ENCODE measurements at places on chromosomes 16 and 17.

DNA sequence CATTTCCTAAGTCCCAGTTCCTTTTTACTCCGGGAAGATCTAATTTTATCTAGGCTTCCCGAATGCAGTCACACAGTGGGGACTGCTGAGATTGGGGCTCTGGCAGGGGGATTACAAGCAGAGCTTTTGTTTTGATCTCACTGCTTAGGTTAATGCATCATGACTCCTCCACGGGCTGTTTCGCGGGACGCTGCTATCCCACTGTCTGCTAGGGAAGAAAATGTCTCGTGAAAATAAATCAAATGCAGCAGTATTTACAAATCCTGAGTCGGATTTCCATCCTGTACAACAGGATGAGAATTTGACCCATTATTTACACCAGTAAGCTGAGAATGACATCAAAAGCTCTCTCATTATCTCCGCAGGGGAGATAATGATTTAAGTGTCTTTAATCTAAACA, 83.8 kb downstream of the CDH11 start:
- no peak for DNase-seq

DNA sequence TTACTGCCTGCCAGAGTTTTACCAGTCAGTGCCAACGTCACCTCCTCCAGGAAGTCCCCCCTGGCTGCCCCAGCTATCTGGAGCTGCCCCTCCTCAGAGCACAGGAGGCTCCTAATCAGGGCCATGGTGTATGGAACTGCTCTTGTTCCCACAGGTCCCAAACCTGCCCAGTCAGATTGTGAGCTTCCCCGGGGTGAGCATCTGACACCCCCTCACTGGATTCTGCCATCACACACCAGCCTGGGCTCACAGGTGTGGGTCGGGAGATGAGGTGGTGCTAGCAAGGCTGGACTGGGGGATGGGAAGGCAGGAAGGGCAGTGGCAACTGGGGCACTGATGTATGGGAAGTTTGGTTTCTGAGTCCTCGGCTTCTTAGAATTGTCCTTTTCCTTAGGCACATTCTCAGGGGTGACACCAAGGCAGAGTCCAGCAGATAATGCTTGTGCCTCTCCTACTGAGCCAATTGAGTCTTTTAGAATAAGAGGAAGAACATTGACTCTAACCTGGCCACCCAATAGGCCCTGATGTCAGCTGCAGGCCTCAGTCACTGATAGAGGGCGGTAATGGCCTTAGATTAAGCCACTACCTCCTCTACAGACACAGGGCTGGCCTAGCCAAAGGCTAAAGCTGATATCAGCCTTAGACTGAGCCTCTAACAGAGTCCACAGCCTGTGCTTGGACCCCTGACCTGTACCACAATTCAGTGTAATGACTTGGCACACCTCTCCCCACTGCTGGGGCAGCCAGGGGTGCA, 107.9 kb downstream of the WSCD1 start:
- no peak for DNase-seq

DNA sequence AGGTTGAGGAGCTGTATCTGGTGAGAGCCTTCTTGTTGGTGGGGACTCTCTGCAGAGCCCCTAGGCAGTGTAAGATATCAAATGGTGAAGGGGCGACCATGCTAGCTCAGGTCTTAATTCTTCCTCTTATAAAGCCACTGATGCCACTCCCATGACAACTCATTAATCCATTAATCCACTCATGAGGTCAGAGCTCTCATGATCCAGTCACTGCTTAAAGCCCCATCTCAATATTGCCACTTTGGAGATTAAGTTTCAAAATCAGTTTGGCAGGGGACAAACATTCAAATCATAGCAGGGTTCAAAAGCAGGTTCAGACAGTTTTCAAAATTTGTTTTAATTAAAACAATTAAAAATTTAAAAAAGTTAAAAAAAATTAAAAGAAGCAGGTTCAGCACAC, 13.1 kb upstream of the SPECC1 start:
- DNase-seq = no peak

- DNase-seq = no peak
Observed at GRCh38 chr17:14732211-14732610, 431.3 kb downstream of the HS3ST3B1 start.

DNA sequence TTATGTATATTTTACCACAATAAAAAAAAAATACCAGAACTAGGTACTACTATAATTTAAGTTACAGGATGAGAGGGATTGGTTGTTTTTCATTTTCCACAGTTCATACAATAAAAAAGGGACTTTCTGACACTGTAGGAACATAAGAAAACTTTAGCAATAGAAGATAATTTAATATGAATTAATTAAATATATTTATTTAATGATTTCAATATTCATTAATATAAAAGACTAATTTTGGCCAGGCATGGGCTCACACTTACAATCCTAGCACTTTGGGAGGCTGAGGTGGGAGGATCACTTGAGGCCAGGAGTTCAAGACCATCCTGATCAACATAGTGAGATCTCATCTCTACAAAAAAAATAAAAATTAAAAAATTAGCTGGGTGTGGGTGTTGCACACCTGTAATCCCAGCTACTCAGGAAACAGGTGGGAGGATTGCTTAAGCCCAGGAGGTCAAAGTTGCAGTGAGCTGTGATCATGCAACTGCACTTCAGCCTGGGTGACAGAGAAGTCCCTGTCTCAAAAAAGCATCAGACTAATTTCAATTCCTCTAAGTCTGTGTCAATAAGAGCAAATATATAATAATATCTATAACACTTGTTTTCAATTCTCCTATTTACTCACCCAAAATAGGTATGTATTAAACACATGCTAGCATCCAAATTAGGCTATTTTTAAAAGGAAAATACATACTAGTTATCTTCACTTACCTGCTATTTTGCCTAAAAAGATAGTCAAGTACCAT, 79.6 kb downstream of the BRIP1 start:
- DNase-seq = no peak

- no peak for DNase-seq
Observed at GRCh38 chr17:51005768-51006167, 114.9 kb downstream of the SPAG9 start.

- DNase-seq = no peak
Observed at GRCh38 chr17:19268611-19269010, 31.4 kb downstream of the EPN2 start.

- DNase-seq = no peak
Observed at GRCh38 chr17:13544765-13545164, 57.0 kb downstream of the HS3ST3A1 start.

GRCh38 chr17:49447628-49448302, 33.1 kb upstream of the PHB1 start:
- DNase-seq = no peak

DNA sequence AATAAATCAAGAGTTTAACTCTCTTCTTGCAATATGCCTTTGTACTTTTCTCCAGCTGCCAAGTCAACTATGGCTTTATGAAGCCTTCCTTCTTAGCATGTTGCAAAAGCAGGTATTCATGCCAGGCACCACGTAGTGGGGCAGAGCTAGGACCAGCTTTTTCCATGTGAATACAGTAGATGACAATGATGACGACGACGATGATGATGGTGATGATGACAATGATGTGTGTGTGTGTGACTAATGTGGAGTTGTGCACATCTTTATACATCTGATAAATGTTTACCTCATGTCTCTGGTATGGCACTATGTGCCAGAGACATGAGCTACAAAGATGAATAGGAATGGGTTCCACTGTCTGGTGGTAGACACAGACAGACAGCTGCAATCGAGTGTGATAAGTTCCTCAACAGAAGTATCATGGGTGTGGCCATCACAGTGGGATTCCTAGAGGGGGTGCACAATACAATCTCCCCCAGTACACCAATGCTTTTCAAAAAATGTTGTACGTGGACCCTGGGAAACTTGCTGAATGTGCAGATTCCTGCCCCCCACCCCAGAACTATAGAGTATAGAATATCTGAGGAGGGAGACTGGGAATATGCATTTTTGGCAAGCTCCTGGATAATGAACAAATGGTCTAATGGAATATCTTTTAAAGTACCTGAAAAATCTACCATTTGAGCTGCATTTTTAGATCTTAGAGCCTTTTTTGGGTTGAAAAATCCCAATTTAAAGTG, 183.4 kb downstream of the ABCC12 start:
- no peak for DNase-seq

GRCh38 chr16:2428784-2429033, 538 bp upstream of the CCNF start:
- no peak for DNase-seq

DNA sequence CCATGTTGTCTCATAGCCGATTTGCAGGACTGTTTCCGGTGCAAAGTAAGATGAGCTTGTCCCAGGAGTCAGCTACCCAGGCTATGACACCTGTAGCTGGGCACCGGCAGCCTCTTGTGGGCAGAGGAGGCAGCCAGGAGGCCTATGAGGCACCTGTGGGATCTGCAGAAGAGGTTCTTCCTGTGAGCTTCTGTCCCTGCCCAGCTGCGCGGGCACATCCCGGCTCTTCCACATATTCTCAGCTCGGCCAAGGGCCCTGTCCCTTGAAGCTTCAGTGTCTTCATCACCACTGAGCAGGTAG, 21.3 kb upstream of the CAPN15 start:
- no peak for DNase-seq

DNA sequence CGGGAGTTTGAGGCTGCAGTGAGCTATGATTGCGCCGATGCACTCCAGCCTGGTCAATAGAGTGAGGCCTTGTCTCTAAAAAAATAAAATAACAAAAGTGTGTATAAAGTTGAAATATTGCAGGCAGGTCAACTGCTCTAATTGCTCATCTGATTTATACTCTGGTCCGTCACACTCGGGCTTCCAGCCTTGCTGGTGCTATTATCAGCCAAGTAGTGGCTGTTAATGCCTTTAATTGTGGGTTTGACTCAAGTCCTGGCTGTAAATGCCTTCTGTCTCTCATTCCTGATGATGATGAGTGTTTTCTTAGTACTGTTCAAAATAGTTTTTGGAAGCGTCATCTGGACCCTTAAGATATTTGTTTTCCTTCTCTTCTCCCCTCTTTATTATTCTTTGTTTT, 18.4 kb downstream of the SYT17 start:
- no peak for DNase-seq

- DNase-seq = no peak
Observed at GRCh38 chr17:34598161-34598776, 18.9 kb downstream of the TMEM132E start.

DNA sequence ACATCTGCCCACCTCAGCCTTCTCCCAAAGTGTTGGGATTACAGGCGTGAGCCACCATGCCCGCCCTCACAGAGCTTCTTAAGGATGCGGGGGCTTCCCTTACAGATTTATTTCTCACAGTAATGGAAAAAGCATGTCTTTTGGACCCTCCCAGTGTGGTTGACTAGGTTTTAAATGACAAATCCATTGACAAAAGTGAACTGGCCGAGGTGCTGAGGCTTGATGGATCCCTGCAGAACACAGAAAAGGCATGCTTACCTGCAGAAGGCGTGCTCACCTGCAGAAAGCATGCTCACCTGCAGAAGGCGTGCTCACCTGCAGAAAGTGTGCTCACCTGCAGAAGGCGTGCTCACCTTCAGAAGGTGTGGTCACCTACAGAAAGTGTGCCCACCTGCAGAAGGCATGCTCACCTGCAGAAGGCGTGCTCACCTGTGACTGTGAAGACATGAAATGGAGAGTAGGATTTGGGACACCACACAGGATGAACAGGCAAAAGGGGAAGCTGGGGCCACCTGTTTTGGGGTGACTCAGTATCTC, 15.1 kb upstream of the BBS2 start:
- DNase-seq = no peak

DNA sequence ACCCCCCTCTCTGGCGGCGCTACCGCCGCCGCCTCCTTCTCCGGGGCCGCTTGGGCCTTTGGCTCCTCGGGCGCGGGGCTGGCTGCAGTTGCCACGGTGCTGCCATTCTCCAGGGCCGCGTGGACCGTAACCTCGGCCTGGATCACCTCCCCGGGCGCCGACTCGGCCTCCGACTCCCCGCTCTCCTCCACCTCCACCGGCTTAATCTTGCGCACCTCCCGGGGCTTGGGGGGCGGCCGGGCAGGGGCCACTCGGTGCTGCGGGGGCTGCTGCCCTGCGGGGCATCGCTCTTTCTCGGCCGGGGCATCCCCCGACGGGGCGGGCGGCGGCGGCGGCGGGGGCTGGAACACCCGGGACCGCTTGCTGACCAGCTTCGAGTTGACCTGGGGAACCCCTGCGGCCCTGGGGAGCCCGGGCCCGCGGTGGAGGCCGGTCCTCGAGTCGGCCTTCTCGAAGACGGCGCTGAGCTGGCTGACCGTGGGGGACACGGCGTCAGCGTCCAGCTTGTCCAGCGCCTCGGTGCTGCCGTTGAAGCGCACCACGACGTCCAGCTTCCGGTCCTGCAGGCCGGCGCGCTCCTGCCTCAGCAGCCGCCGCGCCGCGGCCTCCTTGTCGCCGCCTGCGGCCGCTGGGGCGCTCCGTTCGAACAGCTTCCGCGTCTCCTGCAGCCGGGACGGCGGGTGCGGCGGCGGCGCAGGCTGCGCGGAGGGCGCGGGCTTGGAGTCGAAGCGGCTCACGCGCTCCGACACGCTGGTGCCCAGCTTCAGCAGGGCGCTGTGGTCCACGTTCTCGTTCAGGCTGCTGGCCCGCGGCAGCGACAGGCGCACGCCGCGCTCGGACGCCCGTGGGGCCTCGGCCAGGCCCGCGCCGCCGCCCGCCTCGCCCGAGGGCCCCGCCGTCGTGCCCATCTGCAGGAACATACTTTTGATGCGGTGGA, 792 bp downstream of the PPP1R9B start:
- DNase-seq = peak; percentile 47

GRCh38 chr16:71287911-71288310, 1.3 kb downstream of the CMTR2 start:
- no peak for DNase-seq

DNA sequence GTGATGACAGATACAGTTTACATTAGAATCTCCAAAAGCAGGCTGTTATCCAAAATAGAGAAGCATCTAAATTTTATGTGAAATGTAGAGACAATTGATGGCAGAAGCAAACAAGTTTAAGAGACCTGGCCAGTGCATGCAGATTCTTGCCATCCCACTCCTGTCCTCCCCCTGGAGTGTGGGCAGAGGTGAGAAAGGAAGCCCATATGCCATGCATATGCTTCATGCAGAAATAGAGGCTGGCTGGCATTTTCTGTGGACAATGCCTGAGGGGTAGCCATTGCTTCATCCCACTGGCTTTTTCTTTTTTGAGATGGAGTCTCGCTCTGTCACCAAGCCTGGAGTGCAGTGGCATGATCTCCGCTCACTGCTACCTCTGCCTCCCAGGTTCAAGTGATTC, 382.1 kb downstream of the RBFOX1 start:
- no peak for DNase-seq

DNA sequence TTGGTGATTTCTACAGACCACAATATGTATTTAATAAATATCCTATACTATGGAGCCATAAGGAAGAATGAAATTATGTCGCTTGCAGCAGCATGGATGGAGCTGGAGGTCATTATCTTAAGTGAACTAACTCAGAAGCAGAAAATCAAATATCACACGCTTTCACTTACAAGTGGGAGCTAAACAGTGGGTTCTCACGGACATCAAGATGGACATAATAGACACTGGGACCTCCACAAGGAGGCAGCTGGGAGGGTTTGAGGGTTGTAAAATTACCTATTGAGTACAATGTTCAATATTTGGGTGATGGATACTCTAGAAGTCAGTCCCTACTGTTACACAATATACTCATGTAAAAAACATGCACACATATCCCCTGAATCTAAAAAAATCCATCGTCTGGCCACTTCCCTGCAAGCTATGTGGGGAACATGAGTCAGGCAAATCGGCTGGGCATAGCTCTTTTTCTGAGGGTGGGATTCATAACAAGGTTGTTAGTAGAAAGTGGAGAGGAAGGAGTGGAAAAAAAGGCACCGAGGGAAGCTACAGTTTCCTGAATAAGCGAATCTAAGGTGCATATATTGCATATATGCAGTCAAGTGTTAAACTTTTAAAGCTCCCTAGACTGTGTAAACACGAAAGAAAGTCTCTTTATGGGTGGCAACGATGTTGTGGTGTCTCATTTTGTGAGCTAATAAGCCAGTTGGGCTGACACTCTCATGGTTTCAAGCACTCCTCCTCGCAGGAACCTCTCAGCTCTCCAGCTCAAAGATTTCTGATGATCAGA, 135.2 kb upstream of the CPHXL start:
- DNase-seq = no peak
